ENCODE measurements at places on chromosomes 6 and 20. TPM values are rescaled to one million over a fixed set of nuclear protein-coding genes. Genes with fewer than 3 reads are reported as not detected.
A peak's percentile ranks its signal among the peaks of the same experiment; 100 is the strongest.

DNA sequence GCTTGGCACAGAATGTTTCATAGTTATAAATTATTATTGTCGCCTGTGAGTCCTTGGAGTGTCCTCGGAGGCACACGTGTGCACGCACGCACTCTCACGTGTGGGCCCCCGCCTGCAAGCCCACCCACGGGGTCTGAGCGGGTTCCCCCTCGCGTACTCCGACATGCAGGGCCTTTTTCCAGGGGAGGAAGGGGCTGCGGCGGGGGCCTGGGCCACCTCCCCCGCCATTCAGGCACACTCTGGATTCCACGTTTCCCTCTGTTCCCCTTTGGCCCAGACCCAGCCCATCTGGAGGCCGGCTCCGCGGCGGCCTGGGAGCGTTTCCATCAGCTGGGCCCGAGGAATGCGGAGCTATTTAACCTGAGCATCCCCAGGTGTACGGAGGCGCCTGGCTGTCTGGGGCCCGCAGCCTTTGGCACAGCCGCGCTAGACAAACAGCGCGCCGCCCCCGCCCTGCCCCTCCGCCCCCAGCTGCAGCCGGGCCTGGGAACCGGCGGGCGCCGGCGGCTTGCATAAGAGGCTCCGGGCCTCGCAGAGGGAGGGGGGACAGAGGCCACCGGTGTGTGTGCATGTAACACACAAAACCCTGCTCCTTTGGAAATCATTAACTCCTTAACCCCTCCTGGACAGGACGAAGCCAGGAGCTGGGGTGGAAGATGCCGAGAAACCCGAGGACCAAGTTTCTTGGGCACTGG, 3.3 kb downstream of the ID1 start:
- peak; percentile 70 for DNase-seq

The C6orf52 gene
- 2.9 TPM for total RNA-seq

DNA sequence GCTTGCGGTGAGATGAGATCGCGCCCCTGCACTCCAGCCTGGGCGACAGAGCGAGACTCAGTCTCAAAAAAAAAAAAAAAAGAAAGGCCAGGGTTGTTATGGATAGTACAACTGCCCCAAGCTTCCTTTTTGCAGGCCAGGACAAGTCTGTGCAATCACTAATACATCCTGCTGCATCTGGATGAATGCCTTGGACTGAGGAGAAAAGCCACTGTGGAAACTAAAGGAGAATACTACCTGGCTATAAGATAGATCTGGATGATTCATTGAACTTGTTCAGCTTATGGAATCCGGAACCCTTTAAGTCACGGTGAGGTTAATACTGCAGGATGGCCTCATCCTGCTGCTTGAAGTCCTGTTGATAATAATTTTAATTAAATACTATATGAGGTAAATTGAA, 278.2 kb downstream of the TFAP2A start:
- no peak for DNase-seq

DNA sequence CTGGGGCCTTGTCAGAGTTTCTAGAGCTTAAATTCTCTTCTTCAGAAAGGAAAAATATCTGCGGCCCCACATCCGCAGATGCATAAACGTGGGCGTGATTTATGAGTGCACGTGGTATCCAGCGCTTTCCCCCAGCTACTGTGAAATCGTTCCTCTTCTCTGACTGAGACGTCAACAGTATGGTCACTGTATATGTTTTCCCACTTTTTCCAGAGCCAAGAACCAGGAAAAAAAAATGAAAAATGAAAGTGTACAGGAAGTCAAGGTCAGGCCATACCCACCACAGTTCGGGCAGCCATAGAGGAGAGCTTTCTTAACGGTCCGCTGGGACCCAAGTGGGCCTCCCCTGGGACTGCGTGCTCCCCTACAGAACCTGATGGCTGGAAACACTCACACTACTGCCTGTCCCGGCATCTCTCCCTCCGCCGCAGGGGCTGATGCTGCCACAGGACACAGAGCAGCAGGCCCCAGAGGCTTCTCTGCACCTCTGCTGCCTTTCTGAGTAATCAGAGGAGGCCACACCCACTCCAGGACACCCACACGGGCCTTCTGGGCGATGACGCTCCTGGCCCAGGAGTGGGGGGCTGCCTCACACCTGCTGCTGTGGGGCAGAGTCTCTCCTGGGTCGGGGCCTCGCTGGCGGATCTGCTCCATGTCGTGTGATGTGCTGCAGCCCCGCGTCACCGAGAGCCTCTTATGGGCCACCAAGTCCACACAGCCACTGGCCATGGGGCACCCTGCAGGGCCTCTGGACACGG, 16.4 kb upstream of the STX16 start:
- DNase-seq: peak; percentile 65

DNA sequence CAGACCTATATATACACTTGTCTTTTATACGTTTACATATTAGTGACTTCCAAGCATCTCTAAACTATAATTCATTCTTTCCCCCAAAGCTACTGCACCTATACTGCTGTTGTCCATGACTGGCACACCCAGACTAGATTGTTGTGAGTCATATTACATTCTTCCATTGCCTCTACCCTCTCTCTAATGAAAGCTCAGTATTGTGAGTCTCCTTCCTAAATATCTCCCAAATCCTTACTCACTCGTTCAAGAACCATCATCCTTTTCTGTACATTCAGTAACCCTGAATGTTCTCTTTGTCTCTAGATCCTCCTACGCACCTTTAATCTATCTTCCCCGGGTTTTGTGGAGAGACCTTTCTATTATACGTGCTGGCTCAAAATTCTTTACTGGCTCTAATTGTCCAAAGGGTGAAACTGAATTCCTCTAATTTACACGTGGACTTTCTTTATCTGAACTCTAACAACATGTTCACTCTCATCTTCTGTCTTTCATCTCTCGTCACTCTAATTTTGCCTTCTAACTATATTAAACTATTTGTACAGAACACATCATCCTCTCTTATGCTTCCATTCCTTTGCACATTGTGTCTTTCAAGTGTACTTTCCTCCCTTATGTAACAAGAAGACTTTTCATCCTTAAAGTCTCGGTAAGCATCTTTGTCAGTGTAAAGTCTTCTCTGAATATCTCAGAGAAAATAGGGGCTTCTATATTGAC, 109.3 kb downstream of the IBTK start:
- DNase-seq: no peak

The ZNF311 gene
- total RNA-seq: 1.7 TPM

The PBOV1 gene
- total RNA-seq: not detected

DNA sequence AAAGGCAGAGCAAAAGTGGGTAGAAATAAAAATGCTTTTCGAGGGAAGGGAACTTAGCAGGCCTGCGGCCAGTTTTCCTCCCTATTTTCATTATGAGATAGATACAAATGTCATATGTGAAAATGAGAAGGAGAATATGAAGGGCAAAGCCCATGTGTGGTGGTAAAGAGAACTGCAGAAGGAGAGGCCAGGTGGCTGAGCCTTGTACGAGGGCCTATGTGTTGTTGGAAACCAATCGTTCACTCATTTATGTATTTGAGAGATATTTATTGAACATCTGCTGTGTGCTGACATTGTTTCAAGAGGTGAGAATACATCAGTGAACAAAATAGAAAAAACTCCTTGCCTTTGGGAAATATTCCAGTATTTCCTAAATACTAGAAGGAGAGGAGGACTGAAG, 147.7 kb downstream of the SH3BGRL2 start:
- no peak for DNase-seq

- DNase-seq: no peak
Observed at GRCh38 chr6:14177413-14178082, 60.0 kb downstream of the CD83 start.

The KHDC1 gene
- total RNA-seq: 2.9 TPM
